Foreskin melanocyte (primary cell): ENCODE measurements at places on chromosomes 2 and 18.

- no peak for DNase-seq
Measured at GRCh38 chr18:50721451-50722120, 98.2 kb downstream of the MRO start.

GRCh38 chr18:44881461-44882162, 200.9 kb downstream of the SETBP1 start:
- no peak for DNase-seq

GRCh38 chr2:234286118-234286598, 210.7 kb downstream of the ARL4C start:
- DNase-seq: no peak

DNA sequence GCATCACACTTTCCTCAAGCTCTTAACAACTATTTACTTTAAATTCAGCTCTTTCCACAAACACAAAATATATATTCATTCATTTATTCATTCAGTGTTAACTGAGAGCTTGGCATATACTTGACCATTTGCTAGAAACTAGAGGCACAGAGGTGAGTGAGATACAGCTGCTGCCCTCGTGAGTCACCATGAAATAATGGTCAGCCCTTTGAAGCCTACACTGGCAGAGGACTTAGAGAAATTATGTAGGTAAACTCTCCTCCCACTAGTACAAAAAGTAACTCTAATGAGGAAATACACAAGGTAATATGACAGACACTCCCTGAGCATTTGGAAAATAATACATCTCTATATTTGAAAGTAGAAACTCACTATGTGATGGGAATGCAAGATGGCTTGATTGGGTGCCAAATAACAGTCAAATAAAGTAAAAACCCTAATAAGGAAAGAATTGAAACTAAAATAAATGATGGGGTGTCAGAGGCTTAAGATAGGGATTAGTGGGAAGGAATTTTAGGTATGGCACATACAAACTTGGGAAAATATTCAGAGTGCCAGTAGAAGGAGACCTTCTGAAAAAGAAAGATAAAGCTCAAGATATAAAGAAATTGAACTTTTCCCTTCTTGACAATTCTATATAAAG, 61.1 kb downstream of the ANTXR1 start:
- no peak for DNase-seq

- no peak for DNase-seq
Measured at GRCh38 chr2:134679745-134680144, 39.1 kb downstream of the TMEM163 start.

- DNase-seq: no peak
Measured at GRCh38 chr18:12049978-12050811, 43.4 kb upstream of the ANKRD62 start.

- no peak for DNase-seq
Measured at GRCh38 chr2:130764035-130764820, 8.9 kb downstream of the AMER3 start.

DNA sequence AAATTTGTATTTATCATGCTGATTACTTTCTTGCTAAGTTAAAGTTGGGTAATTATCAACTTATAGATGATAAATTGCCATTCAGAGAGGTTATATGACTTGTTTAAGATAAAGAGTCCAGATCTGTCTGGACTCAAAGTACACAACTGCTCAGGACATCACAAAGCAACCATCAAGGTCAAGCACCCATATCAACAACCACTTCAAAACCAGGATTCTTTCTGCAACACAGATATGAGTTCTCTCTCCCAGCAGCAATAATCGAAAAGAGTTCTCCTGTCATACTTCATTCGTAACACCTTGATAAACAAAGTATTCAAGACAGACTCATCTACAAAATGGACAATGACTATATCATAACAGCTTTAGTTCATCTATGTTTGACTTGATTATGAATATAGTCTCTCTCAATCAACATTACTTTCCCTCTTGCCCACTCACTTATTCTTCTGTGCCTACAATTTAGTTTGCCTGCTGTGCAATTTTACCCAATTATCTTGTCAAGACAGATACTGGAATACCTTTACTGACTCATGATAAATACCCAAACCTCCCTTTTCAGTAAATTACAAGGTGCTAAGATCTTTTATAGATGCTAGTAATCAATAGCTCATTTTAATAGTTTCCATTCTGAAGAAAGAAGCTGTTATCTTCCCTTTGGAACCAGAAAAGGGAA, 281.8 kb downstream of the NBAS start:
- no peak for DNase-seq

DNA sequence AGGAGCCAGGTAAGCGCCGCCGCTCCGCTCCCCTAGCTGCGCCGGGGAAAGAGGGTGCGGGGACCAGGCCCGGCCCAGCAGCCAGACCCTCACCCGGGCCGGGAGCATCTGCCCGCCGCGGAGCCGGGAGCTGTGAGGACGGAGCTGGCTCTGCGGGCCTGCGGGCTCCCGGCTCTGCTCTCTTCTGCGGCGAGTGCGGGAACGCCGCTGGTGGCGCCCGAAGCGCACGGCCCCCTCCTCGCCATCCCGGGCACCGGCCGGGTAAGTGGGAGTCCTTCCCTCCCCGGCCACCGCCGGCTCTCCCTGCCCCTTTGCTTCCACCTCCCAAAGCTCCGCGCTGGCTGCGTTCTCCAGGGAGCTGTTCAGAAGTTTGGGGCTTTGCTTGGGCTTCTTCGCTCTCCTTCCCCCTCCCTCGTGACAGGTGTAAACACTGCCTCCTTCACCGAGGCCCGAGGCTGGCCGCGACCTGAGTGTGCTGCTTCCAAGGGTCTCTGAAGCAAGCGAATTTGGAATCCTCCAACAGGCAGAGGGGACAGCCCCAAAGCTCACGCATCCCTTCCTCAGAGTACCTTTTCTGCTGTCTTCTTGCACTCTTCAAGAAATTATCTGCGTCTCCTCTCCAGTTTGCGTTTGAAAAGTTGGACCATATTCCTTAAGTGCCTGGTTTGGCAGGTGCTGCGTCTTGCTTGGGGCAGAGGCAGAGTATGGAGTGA, 632 bp downstream of the AFTPH start:
- peak; percentile 6 for DNase-seq

- no peak for DNase-seq
Measured at GRCh38 chr2:48715042-48715899, 40.3 kb downstream of the LHCGR start.

GRCh38 chr2:234444242-234444730, 52.6 kb downstream of the ARL4C start:
- no peak for DNase-seq

DNA sequence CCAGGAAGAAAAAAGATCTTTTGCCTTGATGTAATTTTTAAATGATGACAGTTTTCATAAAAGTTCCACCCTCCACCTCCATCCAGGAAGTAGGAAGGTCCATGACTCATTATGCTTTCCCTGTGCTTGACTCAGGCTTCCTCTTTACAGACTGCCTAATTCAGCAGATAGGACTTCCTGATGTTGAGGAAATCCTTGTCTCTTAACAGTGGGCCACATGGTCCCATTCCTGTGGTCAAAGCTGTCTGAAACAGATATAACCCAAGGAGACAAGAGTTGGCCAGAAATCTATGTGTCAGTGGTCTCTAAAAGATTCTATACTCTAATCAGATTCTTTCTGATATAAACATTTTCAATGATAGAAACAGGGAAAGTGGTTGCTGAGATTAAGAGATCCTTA, 119.1 kb downstream of the BAZ2B start:
- peak; percentile 81 for DNase-seq

- no peak for DNase-seq
Measured at GRCh38 chr2:159163930-159164329, 122.6 kb downstream of the WDSUB1 start.

GRCh38 chr18:48825101-48825745, 125.5 kb downstream of the SMAD7 start:
- peak; percentile 61 for DNase-seq

GRCh38 chr2:153717060-153717459, 154.7 kb upstream of the GALNT13 start:
- DNase-seq: no peak

- DNase-seq: no peak
Measured at GRCh38 chr2:195658541-195658890, 1.5 kb downstream of the SLC39A10 start.

DNA sequence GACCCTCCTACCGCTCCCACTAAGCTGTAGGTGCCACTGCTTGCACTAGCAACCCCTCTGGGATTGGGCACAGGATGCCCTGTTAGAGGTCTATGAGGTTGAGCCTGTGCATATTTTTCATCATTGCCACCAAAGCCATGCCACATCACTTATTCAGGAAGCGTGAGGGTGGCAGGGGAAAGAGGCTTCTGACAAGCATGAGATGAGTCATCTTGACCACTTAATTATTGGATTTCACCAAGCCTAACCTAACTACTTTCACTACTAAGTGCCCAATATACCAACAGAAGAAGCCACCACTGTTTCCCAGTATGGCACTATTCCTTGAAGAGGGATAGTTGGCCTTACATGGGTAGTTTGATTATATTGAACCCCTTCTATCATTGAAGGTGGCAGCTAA, 181.3 kb upstream of the EPHA4 start:
- DNase-seq: no peak

DNA sequence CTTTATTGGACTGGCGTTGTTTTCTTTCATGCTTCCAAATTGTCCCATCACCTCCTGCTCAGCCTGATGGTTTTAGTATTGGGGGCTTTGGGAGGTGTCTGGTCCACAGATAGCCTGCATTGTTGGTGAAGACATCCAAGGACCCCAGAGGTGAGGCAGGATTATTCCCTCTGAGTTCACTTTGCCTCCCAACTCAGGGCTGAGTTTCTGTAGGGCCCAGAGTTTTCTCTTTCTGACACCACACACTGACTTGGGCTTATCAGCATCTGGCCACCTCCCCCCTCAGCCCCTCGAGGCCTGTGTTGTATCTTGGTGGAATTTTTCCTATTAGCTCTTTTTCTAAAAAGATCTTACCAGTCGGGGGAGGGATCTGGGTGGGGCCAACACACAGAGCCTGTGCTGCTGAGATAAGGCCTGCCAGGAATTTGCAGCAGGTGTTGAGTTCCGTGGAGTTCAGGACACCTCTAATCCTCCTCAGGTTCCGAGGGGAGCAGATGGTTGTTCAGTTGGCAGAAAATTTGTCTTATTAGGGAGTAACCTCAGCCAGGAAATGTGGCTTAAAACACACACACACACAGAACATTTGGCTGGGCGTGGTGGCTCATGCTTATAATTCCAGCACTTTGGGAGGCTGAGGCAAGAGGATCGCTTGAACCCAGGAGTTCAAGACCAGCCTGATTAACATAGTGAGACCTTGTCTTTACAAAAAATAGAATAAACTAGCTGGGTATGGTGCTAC, 7.3 kb downstream of the EMILIN2 start:
- DNase-seq: no peak

DNA sequence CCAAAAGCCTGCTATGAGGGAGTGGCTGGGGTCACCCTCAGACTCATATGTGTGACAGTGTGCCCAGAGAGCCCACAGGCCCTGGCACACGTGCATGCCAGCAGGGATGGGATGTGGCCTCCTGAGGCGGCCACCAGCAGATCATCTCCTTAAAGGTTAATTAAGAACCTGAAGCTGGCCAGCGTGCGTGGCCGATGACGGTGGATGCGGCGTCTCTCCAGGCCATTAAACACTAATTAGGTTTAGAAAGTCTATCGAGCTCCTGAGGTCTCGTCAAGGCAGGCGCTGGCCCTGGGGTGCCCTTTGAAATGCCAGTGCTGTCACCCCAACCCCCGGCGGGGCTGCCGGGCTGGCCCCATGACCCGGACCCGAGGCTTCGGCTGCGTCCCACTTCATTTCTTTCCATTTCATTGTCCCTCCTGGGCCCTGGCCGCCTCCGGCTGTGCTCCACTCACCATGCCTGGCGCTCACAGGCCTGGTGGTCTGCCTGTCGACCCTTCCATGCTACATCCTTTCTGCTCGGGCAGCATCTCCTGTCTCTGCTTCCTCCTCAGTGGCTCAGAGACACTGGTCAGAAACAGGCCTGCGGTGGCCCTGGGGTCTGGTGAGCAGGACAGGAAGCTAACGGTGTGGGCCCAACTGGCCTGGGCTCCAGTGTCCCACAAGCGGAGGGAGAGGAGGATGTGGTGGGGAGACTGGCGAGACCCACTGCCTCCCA, 228.9 kb downstream of the CELF4 start:
- no peak for DNase-seq

- no peak for DNase-seq
Measured at GRCh38 chr2:230444832-230445231, 28.8 kb downstream of the SP100 start.
